ENCODE measurements at places on chromosomes 2 and 18.

DNA sequence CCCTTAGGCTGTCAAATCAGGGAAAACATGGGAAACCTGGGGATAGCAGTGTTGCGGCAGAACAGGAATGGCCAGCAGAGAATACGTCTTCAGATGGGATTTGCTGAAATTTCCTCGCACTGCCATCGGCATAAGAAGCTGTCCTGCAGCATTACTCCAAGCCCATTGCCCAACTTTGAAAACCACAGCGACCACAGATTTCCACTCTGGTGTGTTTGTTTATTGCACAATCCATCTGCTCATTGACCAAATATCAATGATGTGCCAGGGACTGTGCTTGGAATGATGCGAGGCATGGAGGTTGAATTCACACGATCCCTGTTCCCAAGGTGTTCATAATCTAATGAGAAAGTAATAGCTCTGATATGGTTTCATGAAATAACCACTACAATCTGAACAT, 383.3 kb upstream of the MYT1L start:
- DNase-seq, result no peak

DNA sequence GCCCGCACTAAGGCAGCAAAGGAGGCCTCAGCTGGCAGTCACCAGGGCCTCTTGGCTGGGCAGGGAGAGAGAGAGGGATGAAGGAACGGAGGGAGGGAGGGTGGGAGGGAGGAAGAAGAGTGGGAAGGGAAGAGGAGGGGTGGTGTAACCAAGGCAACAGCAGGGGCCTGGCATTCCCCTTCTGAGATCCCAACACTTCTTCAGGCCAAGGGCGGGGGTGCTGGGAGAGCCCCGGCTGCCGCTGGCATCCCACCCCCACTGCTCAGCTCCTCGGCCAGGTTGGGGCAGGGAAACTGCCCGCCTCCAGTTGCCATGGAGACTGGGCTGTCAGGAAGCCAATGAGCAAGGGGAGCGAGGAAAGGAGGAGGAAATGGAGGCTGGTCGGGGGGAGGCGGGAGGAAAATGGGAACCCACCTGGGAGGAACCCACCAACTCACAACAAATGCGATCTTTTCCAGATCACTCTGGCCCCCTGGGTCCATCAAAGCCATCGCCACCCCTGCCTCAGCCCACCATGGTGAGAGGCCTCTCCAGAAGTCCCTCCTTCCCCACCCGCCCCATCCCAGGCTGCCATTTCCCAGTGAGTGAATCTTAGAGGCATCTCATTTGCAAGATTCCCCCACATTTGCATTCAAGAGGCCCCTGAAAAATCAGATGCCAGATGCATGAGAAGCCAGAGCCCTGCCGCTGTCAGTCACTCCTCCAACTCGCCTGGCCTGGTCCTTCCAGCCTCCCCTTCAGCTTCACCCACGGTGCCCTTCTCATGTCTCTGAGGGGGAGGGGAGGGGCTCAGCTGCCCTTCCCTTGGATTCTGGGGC, 12.4 kb downstream of the SH2D6 start:
- DNase-seq, result no peak

DNA sequence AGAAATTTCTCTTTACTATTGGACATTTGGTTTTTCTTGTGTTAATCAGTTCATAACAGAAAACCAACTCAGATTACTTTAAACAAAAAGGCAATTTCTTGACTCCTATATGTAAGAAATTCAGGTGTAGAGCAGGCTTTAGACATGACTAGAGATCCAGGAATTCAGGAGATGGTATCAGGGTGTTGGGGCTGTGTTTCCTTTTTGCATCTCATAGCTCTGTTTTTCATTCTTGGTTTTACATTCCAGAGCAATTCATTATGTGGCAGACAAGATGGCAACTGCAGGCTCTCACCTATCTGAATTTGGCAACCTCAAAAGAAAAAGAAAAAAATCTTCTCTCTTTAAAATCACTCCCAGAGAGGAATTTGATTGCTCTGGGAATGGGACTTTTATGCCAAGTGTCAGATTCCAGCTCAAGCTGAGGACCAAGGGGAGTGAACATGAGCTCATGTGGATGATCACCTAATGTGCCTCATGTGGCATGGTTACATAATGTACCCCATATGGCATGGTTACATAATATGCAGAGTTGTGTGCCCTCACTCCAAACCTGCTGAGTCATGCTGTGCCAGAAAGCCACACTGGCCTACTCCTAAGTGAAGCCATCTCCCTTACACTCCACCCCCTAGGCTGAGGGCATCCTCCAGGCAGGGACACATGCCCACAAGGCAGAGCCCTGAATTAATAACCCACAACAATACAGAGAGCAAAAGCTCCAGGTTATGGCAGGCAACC, 282.7 kb downstream of the MBD2 start:
- no peak for DNase-seq

DNA sequence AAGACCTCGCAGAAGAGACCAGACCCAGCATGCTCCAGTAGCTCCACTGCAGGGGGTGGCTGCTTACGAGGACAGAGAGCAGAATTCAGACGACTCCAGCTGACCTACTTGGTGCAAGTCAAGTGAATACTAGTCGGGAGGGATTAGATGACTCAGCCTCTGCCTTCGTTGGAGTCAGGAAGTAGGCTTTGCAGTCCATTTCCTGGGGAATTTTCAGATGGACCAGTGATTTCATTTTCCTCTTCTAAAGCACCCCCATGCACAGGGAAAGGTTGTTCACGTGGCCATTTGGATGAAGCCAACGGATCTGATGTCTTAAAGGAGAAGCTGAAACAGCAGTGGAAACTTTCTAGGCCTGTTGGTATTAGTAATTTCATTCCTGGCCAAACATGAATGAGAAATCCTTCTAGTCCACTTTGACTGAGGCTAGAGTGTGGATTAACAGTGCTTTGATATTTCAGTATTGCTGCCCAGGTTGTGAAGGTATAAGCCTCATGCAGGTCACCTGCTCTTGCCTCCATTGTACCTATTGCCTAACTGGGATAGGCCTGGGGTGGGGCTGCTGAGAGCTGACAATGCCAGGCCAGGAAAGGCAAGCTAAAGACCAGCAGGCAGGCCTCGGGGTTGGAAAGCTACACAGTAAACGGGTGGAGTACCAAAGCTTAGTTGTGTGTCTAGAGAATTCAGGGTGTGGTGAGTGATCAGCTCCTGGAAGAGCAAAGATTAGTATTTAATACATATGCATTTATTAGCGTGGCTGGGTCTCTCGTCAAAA, 117.6 kb upstream of the FOSL2 start:
- DNase-seq, result no peak

DNA sequence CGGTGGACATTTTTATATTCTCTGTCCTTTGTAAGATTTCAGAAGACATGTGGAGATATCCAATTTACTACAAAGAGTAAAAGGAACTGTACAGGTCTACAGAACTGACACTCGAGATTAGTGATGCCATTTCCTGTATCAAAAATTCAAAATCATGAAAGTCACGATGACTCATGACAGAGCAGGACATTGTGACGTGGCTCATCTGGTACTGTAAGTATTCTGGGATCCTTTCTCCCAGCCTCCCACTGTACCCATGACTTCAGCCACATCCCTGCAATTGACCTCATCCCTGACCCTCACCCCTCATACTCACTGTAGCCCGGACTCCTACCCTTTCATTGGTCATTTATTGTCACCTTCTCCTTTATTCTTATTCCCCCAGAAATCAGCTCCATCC, 736.5 kb downstream of the EPHA4 start:
- no peak for DNase-seq

GRCh38 chr2:239678666-239679296, 278.0 kb upstream of the HDAC4 start:
- no peak for DNase-seq

DNA sequence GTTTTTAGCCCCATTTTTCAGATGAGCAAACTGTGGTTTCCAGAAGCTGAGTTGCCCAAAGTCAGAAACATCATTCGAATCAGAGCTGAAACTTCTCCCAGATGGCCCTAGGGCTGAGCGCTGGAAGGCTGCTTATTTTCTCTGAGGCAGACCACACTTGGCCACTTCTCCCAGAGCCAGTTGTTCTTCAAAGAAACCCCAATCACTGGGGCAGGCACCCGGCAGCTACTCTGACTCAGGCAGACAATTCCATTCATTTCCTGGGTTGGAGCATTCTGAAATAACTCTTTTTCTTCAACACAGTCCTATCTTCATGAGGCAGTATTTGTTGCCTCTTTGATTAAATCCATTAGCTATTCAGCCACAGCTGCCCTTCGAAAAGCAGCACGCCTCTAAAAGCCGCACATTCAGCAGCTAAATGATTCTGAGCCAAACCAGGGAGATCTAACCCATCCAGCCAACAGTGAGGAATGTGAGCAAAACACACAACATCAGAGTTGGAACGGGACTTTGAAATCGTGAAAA, 40.9 kb downstream of the LRATD1 start:
- no peak for DNase-seq

- no peak for DNase-seq
Observed at GRCh38 chr2:73449404-73449803, 63.8 kb downstream of the ALMS1 start.

GRCh38 chr2:43407935-43408334, 181.5 kb upstream of the ZFP36L2 start:
- DNase-seq, result no peak

GRCh38 chr2:127874378-127875269, 11.1 kb downstream of the AMMECR1L start:
- no peak for DNase-seq

All from activated T-helper 1 cell treated with anti-CD3 and anti-CD28 coated beads, Interleukin-2, amount 50 U/mL, for 16 hours (primary cell).